Urothelium cell line (cell line): ENCODE measurements at places on chromosomes 2 and 18.

DNA sequence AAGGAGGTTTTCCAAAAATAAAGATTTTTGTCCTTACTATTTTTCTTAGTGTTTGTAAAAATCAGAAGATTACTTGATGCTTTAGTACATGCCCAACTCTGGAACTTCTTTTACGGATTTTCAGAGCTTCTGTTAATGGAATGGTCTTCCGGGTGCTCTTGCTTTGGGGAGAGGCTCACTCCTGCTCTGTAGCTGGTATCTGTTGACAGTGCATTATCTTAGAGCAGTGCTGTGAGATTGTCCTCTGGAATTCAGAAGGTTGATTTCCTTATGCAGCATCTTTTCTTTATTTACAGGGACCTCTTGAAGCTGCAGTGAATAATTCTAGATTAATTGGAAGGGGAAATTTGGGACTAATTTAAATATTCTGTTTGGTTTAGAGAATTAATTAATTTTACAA, 4.6 kb downstream of the MAPRE2 start:
- DNase-seq, result no peak

DNA sequence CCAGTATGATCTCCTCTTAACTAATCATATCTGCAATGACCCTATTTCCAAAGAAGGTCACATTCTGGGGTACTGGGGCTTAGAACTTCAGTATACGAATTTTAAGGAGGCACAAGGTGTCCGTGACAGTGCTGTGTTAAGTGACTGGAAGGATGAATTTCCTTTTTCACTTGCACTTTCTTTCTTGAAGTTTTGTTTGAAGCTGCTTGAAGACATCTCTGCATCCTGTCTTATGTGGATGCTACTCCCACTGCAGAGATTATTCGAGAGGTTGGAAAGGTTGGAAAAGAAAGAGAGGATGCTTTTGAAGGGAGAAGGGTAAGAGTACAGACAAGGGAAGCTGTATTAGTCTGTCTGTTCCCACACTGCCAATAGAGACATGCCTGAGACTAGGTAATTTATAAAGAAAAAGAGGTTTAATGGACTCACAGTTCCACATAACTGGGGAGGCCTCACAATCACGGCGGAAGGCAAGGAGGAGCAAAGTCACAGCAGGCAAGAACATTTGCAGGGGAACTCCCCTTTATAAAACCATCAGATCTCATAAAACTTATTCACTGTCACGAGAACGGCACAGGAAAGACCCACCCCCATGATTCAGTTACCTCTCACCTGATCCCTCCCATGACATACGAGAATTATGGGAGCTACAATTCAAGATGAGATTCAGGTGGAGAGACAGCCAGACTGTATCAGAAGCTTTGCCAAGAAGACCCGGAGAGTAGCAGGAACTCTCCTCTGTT, 3.6 kb upstream of the RNF144A start:
- no peak for DNase-seq

GRCh38 chr2:222802514-222803196, 58.2 kb upstream of the ACSL3 start:
- DNase-seq, result no peak

DNA sequence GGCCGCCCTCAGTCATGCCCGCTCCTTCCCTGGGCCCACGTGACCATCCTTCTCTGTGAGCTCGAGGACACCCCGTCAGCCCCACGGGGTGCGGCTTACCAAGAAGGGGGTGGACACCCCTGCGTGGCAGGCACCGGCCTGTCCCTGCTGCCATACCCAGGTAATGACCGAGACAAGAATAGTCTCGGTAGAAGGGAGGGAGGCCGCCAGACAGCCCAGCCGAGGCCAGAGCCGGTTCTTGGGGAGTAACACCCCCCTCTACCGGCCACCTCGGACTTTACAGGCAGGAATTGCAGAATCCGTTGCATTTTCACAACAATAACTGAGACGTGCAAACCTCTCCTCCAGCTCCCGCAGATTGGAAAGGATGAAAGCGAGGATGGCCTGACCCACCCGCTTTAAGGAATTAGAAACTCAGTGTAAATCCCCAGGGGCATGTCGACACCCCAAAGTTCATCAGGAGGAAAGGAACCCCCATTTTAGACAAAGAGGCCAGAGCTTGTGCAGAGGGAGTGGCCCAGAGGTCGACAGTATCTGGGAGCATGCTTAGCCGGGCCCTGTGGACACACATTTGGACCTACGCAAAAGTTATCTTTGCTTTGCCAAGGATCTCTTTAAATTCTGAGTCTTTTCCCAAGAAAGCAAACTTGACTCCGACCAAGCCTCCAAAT, 60.1 kb upstream of the GLI2 start:
- peak; percentile 88 for DNase-seq

DNA sequence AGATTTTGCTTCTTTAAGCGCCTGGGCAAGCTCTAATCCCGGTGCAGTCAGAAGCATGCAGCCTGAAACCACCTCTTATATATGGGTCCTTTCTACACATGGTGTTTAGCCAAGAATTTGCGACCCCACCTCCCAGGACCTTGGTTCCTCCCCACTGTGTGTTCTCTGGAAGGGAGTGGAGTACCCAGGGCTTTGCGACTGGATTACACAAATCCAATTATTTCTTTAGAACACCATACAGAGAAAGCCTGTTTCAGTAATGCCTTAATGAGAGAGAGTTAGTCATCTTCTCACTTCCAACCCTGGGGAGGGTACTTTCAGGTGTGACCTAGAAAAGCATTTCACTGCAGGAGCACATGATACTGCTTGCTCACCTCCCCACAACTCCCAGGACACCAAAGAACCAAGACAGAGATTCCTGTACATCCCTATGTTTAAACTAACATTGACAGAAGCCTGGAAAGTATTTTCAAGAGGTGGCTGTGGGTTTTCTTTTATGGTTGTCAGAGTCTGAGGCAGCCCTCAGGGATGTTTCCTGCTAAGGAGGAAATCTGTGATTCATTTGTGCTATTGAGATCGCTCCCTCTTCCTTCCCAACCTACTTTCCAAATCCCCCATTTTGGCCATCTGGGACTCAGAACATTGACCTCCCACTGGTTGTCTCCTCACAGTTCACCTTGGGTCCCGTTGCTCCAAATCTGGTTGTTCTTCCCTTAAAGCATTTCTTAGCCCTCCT, at the start of gene CAPN14:
CAPN14 (minus strand) TSS at position 51 of the 736 bp plus-strand sequence. CDS start 12,068 bp downstream, outside the sequence.
- DNase-seq, result no peak

DNA sequence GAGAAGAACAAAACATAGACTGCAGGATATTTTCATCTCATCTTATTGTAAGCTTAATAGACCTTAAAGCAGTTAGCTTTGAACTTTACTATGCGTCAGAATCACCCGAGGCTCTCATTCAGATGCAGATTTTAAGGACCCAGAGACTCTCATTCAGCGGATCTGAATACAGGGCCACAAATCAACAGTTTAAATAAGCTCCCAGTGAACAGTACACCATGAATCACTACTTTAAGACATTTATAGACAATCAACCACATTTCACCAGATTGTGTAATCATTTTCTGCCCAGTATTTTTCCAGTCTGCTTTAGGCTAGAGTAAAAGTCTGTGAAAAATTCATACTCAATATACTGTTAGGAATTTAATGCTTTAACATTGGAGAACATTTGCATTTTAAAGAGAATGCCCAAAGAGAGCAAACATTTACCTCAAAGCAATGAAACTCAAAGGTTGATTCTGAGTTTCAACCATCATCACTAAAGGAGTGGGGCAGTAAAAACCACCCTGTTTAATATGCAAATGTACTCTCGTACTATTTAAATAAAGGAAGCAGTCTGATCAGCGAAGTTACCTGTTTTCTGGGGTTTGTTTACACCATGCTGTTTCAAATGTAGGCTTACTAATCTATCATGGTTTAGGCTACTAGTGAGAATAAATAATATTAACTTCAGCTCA, 11.0 kb upstream of the ALPK2 start:
- DNase-seq, result peak; percentile 13

- DNase-seq, result no peak
Measured at GRCh38 chr2:21519412-21519811, 395.6 kb downstream of the TDRD15 start.

DNA sequence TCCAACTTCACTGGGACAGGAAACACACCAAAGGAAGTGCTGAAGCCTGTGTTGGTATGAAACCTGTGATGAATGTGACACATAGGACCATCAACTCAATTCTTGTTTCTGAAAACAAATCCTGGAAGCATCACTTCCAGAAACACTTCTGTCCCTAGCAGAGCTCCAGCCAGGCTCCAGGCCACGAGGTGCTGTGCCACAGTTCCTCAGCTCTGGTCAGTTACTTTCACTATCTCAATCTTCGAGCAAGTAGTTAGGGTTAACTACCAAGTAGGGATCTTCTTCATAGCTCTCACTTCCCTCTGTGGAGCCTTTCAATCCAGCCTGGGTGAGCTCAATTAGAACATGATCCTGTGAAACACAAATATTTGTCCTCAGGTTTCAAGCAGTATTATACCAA, 3.6 kb upstream of the LCT start:
- DNase-seq, result no peak

- no peak for DNase-seq
Measured at GRCh38 chr2:98455494-98455976, 10.9 kb downstream of the INPP4A start.
